Activated naive CD4-positive, alpha-beta T cell treated with Interleukin-2 at 50 U/mL for 16 hours (primary cell): ENCODE measurements at places on chromosomes 7 and 10.

DNA sequence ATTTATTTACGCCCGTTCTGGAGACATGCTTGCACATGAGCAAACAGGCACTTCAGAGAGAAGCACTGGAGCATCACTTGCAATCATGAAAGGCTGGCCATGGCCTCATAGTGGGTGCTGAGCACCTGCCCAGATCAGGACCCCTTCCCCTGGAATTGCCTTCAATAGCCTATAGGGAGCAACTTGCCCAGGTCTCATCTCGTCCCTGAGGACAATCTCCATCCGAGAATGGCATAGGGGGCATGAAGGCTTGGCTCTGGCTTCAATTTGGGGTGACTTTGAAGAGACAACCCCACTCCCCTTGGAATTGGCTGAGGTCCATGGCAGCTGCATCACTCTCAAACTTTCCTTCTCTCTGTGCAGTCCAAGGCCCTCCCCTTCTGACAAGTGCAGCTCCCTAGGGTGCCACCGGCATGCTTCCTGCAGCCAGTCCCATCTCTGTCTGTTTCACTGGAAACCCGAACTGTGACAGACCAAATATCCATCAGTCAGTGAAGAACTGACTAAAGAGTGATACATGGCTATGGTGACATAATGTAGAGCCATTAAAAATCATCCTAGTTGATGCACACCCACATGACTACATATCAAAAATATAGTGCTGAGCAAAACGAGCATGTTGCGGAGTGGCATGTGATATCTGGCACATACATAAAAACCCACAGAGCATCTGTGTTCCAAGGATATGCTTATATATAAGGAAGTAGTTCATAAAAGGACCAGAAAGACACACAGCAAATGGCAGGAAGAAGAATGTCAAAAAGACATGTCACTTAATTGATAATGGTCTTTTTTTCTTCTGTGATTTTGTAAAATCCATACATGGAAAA, 12.4 kb downstream of the GDF2 start:
- no peak for DNase-seq

DNA sequence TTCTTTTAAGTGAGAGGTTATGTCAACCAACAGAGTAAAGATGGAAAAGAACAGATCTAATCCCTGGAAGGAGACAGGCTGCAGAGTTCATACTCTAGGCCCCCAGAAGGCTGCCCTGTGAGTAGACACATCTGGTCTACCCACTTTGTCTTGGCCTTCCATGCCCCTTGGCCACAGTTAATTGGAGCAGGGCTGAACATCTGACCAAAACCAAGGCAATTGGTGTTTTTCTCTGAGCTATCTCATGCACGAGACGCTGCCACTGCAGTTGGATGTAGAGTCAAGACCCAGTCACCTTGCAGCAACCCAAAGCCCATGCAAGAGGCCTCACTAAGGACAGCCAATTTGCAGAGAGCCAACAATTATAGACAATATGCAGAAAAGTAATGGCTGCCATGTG, 9.0 kb downstream of the MYOF start:
- no peak for DNase-seq

DNA sequence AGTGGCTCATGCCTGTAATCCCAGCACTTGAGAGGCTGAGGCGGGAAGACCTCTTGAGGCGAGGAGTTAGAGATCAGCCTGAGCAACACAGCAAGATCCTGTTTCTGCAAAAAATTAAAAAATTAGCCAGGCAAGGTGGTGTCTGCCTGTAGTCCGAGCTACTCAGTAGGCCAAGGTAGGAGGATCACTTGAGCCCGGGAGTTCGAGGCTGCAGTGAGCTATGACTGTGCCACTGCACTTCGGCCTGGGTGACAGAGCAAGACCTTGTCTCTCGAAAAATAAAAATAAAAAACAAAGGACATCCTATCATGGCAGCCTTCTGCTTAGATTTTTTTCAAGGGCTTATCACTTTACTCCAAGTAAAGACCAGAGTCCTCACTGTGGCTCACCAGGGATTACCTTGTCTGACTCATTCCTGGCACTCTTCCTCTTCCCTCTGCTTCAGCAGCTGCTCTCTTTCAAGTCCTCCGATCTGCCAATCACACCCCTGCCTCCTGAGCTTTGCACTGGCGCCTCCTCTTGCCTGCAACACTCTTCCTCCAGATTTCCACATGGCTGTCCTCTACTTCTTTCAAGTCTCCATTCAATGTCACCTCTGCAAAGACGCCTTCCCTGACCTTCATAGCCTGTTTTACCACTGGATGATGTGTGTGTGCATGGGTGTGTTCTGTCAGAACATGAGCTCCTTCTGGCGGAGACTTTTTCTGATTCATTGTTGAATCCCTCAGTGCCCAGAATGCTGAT, 7.7 kb downstream of the PRTFDC1 start:
- DNase-seq, result no peak

DNA sequence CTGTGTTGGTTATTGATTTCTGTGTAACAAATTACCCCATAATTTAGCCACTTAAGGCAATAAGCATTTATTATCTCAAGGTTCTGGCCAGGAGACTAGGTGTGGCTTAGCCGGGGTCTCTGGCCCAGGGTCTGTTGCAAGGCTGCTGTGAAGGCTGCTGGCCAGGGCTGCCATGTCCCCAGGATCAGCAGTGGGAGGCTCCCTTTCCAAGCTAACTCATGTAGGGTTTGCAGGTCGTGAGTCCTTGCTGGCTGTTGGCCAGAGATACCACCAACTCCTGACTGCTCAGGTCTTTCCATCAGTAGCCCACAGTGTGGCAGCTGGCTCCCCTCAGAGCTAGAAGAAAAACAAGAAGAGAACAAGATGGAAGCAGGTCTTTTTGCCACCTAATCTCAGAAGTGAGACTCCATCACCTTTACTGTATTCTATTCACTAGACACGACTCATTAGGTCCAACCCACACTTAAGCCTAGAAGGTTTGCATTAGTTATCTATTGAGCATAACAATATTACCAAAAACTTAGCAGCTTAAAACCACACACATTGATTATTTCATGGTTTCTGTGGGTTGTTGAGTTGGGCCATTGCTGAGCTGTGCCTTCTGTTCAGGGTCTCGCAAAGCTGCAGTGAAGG, 185.6 kb downstream of the PFKFB3 start:
- no peak for DNase-seq

DNA sequence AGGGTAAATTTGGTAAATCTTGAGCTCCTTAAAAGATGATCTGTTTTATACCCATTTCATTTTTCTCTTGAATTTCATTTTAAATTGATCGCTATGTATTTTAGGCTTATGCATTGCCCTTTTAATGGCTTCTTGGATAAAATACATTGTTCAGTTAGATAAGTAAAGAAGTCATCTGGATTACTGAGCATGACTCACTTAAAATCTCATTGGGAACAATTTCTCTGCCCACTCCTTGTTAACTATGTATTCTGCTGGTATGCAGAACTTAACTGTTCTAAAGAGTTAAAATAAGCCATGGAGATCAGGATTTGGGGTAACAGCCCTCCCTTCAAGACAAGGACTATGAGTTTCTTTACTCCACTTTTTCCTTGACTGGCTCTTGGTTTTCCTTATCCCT, 134.2 kb downstream of the SND1 start:
- no peak for DNase-seq

DNA sequence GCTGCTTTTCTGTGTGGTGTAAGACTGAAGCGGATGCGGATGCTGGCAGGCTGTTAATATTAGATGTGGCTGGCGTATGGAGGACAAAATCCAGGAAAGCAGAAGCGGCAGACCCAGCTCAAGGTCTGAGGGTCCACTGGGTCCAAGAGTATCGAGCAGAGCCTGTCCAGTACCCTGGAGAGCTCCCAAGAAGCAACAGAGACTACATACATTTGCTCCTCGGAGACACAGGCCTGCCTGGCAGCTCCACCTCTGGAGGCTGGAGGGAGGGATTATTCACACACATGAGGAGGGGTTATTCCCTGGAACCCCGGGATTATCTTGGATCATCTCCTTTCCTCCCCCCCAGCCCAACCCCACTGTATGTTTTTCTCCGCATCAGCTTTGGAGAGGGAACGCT, 31.3 kb upstream of the LOXL4 start:
- no peak for DNase-seq

GRCh38 chr7:79984210-79984609, 150.4 kb upstream of the GNAI1 start:
- no peak for DNase-seq

GRCh38 chr7:94205529-94205928, 189.2 kb upstream of the COL1A2 start:
- DNase-seq, result no peak

DNA sequence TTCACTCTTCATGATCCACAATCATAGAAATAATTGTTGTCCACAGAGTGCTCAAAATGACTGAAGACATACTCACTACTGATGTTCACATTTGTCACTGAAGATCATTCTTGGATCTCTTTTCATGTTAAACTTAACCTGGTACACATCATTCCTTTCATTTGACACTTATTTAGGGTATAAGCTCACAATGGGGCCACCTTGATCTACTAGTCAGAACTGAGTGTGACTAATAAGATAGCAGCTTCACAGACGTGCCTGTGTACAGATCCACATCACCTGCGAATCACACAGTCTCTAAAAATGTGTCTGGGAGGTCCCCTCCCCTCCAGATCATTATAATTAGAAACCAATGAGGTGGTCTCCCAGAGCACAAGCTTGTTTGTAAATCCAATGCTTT, 21.8 kb downstream of the GAD2 start:
- DNase-seq, result no peak

DNA sequence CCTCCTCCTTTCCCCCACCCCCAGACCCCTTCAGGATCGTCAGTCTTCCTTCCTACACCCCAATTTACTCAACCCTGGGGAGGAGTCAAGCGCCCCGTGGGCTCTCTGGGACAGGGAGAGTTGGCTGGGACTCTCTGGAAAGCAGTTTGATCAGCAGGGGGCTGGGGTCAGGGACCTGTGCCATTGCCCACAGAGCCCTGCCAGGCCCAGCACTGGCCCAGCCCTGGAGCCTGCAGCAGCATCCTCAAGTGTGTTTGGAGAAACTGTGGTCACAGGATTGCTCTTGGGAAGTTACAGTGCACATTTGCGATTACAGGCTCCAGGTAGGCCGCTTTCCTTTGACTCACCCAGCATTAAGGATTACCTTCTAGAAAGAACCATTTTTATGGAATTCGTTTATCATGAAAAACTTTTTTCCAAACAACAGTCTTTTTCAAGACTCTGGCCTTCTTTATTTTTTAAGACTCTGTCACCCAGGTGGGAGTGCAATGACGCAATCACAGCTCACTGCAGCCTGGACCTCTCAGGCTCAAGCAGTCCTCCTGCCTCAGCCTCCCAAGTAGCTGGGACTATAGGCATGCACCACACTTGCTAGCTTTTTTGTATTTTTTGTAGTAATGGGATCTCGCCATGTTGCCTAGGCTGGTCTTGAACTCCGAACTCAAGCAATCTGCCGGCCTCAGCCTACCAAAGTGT, 50.7 kb downstream of the CHST3 start:
- DNase-seq, result no peak

- DNase-seq, result peak; percentile 61
These were observed 220.9 kb upstream of the MKLN1 start for GRCh38 chr7:131106681-131107336.

- DNase-seq, result no peak
These were observed 278.1 kb upstream of the NRP1 start for GRCh38 chr10:33612551-33612950.

GRCh38 chr10:52064084-52064845, 249.8 kb upstream of the DKK1 start:
- no peak for DNase-seq
